Activated CD4-positive, alpha-beta T cell treated with anti-CD3 and anti-CD28 coated beads, Interleukin-2, Interleukin-6, amounts not matched to agents 100 ng/mL and 50 ng/mL, durations not matched to agents 16 hours and 8 hours (primary cell): ENCODE measurements at places on chromosomes 16 and 17.
A peak's percentile ranks its signal among the peaks of the same experiment; 100 is the strongest.

DNA sequence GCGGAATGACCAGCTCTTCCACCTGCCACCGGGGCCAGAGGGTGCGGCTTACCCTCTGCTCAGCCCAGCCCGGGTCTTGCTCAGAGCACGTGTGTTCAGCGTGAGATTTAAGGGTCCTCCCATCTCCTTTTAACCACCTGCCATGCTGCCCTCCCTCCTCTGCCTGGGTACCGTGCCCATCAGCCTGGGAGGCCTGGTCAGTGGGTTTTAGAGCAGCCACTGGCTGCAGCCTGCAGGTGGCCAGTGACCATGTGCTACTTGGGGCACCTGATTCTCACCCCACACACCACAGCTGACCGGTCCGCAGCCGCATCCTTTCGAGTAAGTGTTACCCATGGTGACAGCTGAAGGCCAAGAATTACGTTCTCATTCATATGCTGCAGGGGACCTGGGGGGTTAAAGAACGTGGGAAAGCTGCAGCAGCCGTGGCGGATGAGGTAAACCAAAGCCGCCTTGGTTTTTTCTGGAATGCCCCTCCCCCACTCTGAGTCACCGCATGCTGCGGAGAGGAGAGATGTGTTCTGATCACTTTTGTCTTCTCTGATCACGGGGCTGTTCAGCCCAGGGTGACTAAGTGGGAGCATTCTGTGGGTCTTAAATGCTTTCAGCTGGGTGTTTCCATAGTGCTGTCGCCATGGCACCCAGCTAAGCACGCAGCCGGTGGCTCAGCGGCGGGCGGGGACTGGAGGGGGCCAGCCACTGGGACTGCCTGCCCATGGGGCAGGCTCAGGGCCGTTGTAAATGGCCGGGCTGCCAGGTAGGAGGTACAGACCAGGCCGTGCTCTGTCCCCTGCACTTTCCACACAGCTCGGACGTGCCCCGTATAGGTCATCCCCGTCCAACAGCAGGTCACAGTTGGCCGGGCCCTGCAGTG, 59.8 kb downstream of the BAIAP2 start:
- peak; percentile 93 for DNase-seq

DNA sequence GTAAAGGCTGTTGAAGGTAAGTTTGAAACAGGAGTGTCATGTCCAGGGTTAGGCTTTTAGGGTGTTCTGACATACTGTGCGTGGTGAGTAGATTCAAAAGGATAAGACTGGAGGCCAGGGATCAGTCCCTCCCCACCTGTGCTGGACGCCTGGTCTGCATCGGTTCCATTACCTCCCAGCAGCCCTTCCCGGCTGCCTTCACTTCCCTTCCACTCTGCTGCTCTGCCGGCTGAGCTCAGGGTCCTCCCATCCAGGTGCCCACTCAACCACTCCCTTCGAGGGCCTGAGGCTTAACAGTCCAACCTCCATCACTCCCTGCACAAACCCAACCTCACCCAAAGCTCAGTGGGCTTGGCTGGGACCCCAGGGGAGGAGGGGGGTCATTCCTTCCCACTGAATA, 4.1 kb upstream of the SLC5A10 start:
- DNase-seq: no peak

- no peak for DNase-seq
Observed at GRCh38 chr17:19579867-19580565, 46.4 kb downstream of the SLC47A1 start.

GRCh38 chr17:13787636-13788035, 185.9 kb upstream of the HS3ST3A1 start:
- DNase-seq: no peak

DNA sequence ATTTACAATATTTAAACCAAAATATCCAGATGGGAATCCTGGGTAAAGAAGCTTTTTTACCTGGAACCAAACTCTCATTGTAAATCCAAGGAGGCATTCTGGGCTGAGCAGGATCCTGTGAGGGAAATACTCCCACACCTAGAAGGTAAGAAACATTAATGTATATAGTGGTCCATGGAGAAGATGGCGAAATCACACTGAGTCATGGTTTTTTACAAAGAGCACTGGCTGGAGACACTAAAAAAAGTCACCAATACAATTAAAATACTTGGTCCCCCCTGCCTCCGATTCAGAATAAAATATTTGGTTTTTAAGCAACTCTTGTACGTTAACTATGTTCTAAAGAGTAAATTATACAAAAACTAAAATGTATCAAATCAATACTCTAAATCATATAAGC, 32.9 kb downstream of the SYNRG start:
- no peak for DNase-seq

GRCh38 chr16:3484318-3485096, 10.8 kb downstream of the C16orf90 start:
- no peak for DNase-seq

- no peak for DNase-seq
Observed at GRCh38 chr17:78826836-78827509, 13.6 kb downstream of the USP36 start.

DNA sequence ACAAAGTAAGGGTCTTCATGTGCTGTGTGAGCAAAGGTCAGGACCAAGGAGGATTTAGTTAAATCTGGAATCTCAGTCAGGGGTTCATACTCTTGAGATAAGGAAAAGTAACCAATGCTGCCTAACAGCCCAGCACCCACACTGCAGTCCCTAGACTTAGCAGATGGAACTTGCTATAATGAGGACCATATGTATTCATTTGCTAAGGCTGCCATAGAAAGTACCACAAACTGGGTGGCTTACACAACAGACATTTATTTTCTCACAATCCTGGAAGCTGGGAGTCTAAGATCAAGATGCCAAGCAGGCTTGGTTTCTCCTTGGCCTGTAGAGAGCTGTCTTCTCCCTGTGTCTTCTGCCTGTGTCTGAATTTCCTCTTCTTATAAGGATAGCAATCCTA, 20.8 kb downstream of the ZP2 start:
- DNase-seq: no peak

GRCh38 chr17:81345228-81346089, 49.8 kb upstream of the BAHCC1 start:
- DNase-seq: peak; percentile 63

- no peak for DNase-seq
Observed at GRCh38 chr17:12623220-12623848, 42.4 kb upstream of the MYOCD start.

- DNase-seq: no peak
Observed at GRCh38 chr16:49594153-49594552, 220.5 kb downstream of the C16orf78 start.

GRCh38 chr17:72754513-72754912, 338.0 kb downstream of the SLC39A11 start:
- no peak for DNase-seq

- no peak for DNase-seq
Observed at GRCh38 chr16:24085666-24086065, 170.5 kb upstream of the CACNG3 start.

DNA sequence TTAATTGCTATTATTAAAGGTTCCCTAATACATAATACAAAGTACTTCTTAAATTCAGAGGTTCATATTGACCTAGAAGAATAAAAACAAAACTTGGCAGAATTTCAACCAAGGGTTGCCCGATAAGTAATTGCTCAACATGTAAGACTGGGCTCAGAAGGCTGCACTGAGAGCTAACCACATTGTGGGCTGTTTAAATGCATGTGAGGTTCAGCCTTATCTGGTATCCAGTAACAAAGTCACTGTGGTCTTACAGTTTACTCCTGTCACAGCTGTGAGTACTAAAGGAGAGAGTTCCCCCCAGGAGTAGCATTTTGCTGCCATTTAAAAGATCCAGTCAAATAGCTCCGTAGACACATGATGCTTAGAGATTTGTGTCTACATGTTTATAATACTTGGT, 1.6 kb upstream of the DHRS11 start:
- DNase-seq: peak; percentile 33
